Right cardiac atrium (tissue), 5 donors: ENCODE measurements at places on chromosomes 1 and 21. TPM values are rescaled to one million over a fixed set of nuclear protein-coding genes. Genes with fewer than 3 reads are reported as not detected.

Gene VSIG8
- total RNA-seq = 0.23 TPM

Gene CCDC181
- total RNA-seq = 3.3 TPM

Gene MTOR
- total RNA-seq = 28.7 TPM

Gene CRP
- 0.67 TPM for total RNA-seq

Gene AADACL3
- not detected for total RNA-seq

Gene FCGR3A
- 42.7 TPM for total RNA-seq

Gene ACAP3
- 40.1 TPM for total RNA-seq

Gene MYBPH
- total RNA-seq = not detected

Gene EDARADD
- 0.18 TPM for total RNA-seq

Gene COL6A2
- total RNA-seq = 198 TPM

Gene TDRD10
- 2.8 TPM for total RNA-seq

Gene SIPA1L2
- 90.2 TPM for total RNA-seq

Gene ILF2
- total RNA-seq = 73.1 TPM

Gene SPRR2E
- not detected for total RNA-seq

Gene EFNA1
- 35.1 TPM for total RNA-seq
